ENCODE measurements at places on chromosomes 5 and 9.

GRCh38 chr5:173245319-173246134 is 10.5 kb upstream of the NKX2-5 start:
- no peak for DNase-seq

DNA sequence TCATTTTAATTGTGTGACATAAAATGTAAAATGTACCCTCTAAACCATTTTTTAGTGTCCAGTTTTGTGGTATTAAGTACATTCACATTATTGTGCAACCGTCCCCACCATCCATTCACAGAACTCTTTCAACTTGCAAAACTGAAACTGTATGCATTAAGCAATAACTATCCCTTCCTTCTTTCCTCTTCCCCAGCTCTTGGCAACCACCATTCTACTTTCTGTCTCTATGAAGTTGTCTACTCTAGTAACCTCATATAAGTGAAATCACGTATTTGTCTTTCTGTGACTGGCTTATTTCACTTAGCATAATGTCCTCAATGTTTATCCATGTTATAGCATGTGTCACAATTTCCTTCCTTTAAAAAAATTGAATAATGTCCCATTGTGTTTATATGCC is 142.4 kb downstream of the C9orf152 start:
- DNase-seq, result no peak

DNA sequence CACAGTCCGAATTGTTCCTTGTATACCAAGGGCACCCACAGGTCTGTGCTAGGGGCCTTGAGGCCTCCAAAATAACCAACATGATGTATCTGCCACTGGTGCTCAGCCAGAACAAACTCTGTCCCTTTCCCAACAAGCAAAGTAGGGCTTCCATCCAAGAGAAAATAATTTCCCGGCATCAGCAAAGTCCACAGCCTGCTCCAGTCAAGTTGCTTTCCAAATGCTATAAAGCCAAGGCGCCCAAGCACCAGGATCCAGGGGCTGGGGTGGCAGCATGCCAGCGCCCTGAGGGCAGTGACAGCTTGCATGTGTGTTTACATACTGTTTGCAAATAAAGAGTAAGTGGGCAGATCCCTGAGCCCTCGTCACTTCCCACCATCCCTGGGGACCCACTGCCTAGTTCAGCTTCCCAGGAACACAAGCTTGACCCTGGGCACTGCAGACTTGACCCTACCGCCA is 155.9 kb downstream of the ERCC6L2 start:
- peak; percentile 91 for DNase-seq

DNA sequence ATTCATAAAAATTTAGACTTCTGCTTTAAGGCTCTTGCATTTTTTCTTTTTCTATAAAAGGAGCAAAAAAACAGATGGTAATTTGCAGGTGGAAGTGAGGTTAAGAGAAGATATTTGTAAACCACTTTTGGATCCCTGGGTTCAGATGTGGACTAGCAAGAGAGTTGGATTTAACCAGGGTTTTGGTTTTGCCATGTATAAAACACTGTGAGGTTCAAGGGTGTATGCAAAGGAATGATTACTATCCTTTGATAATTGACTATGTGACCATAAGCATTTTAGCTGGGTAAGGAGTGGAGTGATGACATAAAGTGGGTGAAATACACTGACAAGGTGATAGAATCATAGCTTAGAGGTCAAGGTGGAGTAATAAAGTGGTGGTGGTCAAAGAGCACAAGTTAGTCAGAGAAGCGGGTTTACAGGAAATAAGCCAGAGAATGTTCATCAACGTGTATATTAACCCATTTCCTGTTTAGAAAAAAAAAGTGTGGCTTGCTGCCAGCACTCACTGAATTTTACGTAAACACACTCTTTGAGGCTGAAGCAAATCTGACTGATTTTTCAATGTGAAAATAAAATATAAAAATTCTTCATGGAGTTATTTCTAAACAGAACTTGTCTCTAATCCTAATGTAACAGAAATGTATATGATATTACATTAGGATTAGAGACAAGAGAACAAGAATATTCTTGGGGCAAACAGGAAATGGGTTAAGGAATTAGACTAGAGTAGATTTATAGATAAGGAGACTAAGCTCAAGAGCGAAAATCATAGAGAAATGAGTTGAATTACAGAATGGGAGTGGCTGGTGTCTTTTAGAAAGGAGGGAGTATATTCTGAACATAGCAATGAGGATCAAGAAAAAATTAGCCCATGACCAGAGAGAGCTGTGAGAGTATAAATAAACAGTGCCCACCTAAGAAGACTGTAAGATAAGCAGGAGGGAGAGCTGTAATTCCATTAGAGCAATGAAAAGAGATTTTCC is 74.5 kb downstream of the CDKN2A start:
- peak; percentile 65 for DNase-seq

DNA sequence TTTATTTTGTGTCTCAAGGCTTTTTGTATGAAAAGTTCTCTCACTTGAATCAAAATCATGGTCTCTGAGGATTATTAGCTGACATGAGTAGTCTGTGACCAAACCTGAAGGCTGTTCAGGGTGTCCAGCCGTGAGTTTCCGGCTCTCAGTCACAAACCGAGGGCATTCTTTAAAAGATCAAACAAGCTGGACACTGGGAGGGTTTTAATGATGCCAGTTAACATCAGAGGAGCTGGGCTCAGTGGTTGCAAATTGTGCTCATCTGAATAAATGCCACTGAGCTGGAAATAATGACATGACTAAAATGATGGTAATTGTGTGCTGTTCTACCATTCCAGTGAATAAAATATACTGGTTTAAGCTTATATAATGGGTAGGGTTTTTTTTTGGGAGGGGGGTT is 153.1 kb downstream of the FOCAD start:
- DNase-seq, result no peak

DNA sequence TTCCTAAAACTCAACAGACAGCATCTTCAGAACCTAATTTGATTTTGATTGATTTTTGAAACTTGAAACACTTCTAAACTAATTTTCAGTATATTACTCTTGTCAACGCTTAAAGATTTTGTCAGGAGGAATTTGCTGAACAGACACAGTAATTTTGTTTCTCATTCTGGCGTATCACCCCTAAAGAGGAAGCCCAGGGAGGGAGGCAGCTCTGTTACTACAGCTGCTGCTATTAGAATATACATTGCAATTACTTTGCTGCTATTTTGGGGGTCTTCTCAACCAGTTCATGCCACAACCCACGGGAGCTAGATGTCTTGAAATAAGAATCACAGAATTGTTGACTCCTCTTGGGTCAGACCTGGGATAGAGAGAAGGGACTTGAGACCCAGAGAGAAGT is 122.6 kb downstream of the TLR4 start:
- DNase-seq, result no peak

DNA sequence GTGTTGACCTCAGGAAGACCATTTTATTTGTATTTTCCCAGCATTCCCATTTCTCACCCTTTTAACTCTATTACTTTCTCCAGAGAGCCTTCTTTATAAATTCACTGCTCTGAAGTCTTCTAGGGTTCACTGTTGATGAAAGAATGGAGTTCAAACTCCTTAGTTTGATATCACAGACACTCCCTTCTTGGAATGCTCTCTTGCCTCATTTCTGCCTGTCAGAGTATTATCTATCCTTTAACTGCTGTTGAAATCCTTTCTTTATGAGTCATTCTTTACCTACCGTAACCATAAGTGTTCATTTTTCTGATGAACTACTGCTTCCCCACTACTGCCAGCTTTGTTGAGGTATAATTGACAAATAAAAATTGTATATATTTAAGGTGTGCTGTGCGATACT is 4.3 kb downstream of the RIC1 start:
- peak; percentile 74 for DNase-seq

DNA sequence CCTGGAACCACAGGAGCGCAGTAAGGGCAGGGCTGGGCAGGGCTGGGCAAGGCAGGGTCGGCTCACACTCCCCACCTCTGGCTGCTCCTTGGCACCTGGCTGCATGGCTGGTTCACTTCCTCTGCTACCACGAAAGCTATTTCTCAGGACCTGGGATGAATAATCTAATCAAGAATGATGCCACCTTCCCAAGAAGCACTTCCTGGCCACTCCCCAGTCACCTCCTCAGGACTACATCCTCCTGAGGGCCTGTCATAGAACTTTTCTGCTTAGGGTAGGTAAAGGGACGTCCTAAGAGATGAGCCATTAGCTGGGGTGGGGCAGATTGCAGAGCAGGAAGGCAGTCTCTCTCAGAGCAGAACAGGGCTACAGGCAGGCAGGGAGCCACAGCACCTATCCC is 288.2 kb upstream of the MAP3K1 start:
- DNase-seq, result peak; percentile 79

GRCh38 chr9:86046930-86047341 is 52.4 kb downstream of the GOLM1 start:
- DNase-seq, result no peak

GRCh38 chr5:147481376-147481775 is 28.5 kb downstream of the DPYSL3 start:
- DNase-seq, result no peak

DNA sequence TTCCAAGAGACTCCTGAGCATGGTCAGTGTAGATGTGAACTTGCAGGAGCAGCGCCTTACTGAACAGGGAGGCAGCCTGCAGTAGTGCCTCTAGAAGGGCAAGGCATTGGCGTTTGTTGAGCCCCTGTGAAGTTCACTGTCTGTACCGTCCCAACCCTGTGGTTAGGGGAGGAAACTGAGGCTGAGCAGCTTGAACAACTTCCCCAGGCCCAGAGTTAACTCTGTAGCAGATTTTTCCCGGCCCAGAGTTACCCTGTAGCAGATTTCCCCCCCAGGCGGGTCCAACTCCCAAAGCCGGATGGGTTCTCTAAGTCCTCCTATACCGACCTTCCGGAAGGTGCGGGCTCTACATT is 9.6 kb downstream of the LMX1B start:
- no peak for DNase-seq

DNA sequence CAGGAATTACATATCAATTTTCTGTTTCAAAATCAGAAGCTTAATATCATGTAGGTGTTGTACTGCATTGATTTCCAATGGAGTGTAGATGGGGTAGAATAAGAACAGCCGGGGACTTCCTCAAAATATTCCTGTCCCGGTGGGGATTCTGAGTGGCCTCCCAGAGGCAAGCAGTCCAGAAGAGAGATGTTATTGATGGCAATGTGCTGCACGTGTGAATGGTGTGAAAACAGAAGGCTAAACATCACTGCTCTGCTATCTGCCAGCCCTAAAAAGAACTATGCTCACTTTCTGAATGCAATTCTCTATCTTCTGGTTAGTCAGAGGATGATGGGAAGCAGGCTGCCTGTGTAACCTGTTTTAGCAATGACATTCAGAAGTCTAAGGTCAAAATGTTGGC is 91.0 kb upstream of the CKMT2 start:
- DNase-seq, result no peak

- no peak for DNase-seq
Measured at GRCh38 chr9:76136986-76137385, 246.5 kb downstream of the PCSK5 start.

GRCh38 chr5:178322736-178323540 is 90.3 kb upstream of the PHYKPL start:
- DNase-seq, result no peak

DNA sequence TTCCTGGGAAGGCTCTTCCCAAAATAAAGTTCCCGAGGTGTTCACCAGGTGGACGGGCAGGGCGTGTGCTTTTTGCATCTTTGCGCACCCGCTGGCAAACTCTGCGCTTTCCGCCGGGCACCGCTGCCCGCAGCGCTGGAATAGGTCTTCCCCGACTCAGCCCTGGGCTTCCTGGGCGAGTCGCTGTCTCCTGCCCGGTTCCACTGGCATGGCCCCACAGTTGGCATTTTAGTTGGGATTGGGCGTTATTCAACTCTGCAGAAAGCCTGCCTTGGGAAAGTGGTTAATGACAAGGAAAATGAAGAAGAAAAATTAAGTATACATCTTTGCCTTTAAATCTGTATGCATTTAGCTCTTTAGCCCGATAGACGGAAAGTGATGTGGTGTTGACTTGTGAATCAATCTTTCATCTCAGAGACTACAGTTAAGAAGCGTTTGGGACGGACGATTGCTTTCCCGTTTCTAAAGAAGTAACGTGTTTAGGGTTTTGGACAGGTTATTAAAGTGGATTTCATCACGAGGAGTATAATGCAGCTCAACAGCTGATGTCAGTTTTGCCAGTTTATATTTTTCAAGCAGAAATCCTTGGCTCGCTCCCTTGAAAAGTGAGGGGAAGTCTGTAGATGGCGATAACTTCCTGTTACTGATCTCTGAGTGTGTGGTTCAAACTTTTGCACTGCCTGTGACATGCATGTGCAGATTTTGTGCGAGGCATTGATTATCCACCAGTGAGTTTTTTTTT is 946 bp downstream of the ADCY2 start:
- DNase-seq, result no peak

DNA sequence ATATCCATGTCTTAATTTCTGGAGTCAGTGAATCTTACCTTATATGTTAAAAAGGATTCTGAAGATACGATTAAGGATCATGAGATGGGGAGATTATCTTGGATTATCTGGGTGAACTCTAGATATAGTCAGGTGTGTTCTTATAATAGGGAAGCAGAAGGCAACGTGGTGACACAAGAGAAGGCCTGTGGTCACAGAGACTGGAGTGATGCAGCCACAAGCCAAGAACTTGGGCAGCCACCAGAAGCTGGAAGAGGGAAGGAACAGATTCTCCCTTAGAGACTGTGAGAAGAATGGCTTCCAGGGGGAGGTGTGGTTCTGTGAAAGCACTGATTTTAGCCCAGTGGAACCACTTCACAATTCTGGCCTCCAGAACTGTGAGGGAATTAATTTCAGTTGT is 177.4 kb downstream of the ELAVL2 start:
- DNase-seq, result no peak

DNA sequence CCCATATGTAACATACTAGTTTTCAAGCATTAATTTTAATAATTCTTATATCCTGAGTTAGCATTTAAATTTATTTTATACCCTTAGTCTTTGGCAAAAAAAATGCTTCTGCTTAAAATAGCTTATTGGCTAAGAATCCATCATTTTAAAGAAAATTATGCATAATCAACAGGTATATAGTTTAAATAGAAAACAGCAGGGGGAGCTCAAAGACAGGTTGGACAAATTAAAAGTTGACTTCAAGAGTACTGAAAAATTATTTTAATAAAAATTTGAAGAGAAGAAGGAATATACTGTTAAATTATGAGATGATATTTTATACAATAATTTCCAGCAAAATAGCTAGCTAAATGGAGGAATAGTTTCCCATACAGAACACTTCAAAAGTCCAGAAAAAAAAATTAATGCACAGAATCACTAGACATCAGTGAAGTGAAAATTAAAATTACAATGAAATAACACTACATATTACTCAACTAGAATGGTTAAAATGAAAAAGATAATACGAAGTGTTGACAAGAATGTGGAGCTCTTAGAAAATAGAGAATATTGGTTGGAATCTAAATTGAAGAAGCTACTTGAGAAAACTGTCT is 387.1 kb downstream of the PDE4D start:
- DNase-seq, result peak; percentile 44

- no peak for DNase-seq
Measured at GRCh38 chr9:89536145-89536574, 38.2 kb upstream of the SEMA4D start.

GRCh38 chr9:77981332-77981731 is 50.3 kb downstream of the GNAQ start:
- no peak for DNase-seq

GRCh38 chr5:119357270-119357669 is 1.5 kb downstream of the TNFAIP8 start:
- no peak for DNase-seq
